ENCODE measurements at places on chromosomes 6 and 20.

GRCh38 chr20:36859700-36860330 lies 16.1 kb upstream of the TLDC2 start:
- DNase-seq: no peak

DNA sequence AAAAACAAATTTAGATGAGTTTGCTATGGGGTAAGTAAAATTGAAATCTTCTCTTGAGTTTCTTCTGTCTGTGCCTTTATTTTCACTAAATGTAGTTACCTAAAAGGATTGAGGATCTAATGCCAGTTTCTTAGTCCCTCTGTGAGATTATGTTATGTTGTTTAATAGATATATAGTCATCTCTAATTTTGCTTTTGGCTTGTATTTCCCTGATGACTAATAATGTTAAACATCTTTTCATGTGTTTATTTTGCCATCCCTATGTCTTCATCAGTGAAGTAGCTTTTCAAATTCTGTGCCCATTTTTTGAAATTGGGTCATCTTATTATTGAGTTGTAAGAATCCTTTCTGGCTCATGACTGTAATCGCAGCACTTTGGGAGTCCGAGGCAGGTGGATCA lies 13.7 kb downstream of the QRSL1 start:
- DNase-seq: no peak

GRCh38 chr20:51916244-51916643 lies 113.9 kb upstream of the SALL4 start:
- DNase-seq: no peak

DNA sequence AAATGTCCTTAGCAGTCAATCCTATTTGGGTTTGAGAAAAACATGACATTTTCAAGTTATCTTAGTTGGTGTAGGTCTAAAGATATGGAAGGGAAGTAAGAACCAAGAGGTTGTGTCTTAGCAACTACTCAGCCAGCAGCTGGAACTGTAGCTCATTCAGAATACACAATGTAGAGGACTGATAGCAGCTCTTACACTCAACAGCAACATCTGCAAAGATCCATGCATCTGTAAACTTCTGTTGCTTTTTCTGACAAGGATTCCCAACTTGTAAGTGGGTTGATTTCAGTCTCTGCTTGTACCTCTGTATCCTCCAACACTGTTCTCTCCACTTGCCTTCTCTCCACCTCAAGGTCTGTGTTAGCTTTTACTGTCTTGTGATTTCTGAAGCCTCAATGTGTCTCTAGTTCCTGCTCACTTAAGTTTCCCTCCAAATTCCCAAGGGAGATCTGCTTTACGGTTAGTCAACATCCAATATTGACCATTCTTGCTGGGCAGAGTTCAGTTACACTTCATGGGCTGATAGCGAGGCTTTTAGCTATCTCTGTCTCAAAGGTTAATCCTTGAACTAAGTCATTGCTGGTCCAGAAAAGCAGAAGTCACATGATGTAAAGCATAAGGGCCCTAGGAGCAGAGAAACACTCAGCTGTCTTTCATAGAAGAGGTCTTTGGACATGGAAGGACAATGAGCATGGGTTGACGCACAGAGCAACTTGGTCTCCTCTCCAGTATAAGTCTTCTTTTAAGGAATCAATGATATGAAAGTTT lies 71.6 kb upstream of the LGSN start:
- DNase-seq: no peak

- no peak for DNase-seq
Observed at GRCh38 chr20:17298171-17298570, 71.3 kb downstream of the PCSK2 start.

DNA sequence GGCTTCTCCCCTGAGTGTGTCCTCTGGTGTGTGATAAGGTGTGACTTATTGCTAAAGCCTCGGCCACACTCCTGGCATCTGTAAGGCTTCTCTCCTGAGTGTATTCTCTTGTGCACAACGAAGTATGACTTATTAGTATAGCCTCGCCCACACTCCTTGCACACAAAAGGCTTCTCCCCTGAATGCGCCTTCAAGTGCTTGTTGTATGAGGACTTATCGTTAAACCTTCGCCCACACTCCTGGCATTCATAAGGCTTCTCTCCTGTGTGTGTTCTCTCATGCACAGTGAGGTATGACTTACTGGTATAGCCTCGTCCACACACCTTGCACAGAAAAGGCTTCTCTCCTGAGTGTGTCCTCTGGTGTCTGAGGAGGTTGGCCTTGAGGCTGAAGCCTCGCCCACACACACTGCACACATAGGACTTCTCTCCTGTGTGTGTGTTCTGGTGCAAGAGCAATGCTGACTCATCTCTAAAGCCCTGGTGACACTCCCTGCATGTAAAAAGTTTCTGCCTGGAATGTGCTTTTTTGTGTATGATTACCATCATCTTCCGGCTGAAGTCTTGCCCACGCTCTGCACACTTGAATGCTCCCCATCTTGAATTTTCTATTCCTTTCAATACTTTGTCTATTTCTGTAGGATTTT lies 20.4 kb downstream of the ZNF337 start:
- no peak for DNase-seq

GRCh38 chr6:75624988-75625387 lies 23.3 kb downstream of the SENP6 start:
- DNase-seq: no peak

Measured in activated T-helper 9 cell treated with anti-CD3 and anti-CD28 coated beads, Interleukin-2, amount 50 U/mL, for 16 hours (primary cell).